ENCODE measurements at places on chromosomes 13 and 19. TPM values are rescaled to one million over a fixed set of nuclear protein-coding genes. Genes with fewer than 3 reads are reported as not detected.
A peak's percentile ranks its signal among the peaks of the same experiment; 100 is the strongest.

- DNase-seq, result no peak
- no peaks in the 10 kb centered on the region for H3K4me1 ChIP-seq
- H3K4me3 ChIP-seq, result no peak overlapping the region
- H3K36me3 ChIP-seq, result peaks cover 86% of the 10 kb centered on the region
- no peak overlapping the region for H3K27ac ChIP-seq
- H3K27me3 ChIP-seq, result no peaks in the 10 kb centered on the region
These were observed 130.0 kb downstream of the ATP11A start for GRCh38 chr13:112819816-112820215.

GRCh38 chr13:35014606-35015213, 72.6 kb downstream of the NBEA start:
- DNase-seq, result no peak
- H3K27me3 ChIP-seq, result no peaks in the 10 kb centered on the region
- peaks cover 8% of the 10 kb centered on the region for H3K4me1 ChIP-seq
- no peak overlapping the region for H3K27ac ChIP-seq

DNA sequence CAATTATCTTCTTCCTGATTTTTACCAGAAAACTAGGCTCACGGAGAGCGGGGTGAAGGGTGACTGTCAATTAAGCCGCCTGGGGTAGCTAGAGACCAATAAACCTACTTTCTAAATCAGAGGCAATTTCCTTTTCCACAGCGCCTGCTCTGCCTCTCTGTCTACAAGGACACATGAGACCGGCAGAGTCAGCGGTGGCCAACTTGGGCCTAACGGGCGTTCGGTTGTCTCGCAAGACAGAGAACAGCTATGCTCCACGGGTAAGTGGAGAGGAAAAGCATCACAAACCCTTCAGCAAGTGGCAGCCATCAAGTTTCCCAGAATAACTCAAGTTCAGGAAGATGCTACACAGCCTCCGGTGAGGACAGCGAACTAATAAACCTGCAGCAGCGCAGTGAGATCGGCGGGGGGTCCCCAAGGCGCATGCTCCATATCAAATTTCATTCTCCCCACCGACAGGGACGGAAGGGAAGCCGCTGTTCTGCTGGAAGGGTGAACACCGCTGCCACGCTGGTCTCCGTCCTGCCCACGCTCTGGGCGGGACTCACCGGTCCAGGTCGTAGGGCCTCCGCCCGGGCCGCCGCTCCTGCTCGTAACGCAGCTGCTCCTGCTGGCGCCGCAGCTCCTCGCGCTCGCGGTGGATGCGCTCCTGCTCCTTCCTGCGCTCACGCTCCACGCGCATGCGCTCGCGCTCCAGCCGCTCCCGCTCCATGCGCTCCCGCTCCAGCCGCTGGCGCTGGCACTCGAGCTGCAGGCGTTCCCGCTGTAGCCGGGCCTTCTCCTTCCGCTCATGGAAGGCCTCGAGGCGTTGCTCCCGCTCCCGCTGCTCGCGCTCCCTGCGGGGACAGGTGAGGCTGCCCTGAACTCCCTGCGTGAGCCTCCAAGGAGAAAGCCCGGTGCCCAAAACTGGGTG, 25.8 kb upstream of the TINCR start:
- no peak for DNase-seq
- no peaks in the 10 kb centered on the region for H3K27me3 ChIP-seq
- peaks cover 98% of the 10 kb centered on the region for H3K36me3 ChIP-seq
- no peak overlapping the region for H3K27ac ChIP-seq
- H3K4me3 ChIP-seq, result no peak overlapping the region
- H3K4me1 ChIP-seq, result no peaks in the 10 kb centered on the region

DNA sequence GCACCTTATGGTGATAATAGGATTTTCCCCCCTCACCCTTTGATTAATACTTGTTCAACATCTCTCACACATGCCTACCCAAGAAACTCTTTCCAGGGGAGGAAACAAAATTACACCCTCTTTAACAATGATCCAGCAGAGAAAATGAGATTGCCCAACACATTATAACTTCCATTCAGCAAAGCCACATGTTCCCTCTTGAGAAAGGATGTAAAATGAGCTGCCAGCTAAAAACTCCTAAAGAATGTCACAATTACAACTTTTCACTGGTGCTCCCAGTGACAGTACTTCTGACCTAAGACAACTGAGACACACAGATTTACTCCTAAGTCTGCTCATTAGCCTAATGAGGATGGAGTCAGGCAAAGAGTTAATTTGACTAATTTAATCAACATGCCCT, 621.4 kb downstream of the DIAPH3 start:
- H3K27me3 ChIP-seq, result no peaks in the 10 kb centered on the region
- no peak overlapping the region for H3K4me3 ChIP-seq
- no peaks in the 10 kb centered on the region for H3K4me1 ChIP-seq
- no peaks in the 10 kb centered on the region for H3K36me3 ChIP-seq

DNA sequence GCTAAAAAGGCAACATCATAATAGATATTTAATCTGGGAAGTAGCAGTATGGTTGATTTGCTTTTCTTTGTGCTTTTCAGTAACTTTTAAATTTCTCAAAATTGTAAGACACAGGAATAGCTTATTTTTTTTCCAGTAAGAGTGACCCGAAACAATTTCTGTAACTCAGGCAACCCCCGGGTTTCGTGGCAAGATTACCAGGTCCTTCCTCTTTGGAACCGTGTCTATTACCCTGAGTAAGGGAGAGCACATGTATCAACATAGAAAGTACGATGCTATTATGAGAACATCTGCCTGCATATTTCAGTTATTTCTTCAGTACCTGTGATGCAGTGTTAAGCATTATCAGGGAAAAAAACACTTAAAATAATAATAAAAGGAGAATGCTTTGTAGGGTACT, 64.1 kb downstream of the DOCK9 start:
- DNase-seq, result no peak
- H3K4me3 ChIP-seq, result no peak overlapping the region
- no peaks in the 10 kb centered on the region for H3K4me1 ChIP-seq
- H3K27ac ChIP-seq, result no peak overlapping the region
- H3K27me3 ChIP-seq, result no peaks in the 10 kb centered on the region
- H3K36me3 ChIP-seq, result peaks cover 12% of the 10 kb centered on the region

GRCh38 chr19:45834970-45835369, 19.9 kb upstream of the RSPH6A start:
- DNase-seq, result no peak
- H3K4me1 ChIP-seq, result no peaks in the 10 kb centered on the region
- H3K36me3 ChIP-seq, result peaks cover 100% of the 10 kb centered on the region
- no peak overlapping the region for H3K27ac ChIP-seq
- no peaks in the 10 kb centered on the region for H3K27me3 ChIP-seq

DNA sequence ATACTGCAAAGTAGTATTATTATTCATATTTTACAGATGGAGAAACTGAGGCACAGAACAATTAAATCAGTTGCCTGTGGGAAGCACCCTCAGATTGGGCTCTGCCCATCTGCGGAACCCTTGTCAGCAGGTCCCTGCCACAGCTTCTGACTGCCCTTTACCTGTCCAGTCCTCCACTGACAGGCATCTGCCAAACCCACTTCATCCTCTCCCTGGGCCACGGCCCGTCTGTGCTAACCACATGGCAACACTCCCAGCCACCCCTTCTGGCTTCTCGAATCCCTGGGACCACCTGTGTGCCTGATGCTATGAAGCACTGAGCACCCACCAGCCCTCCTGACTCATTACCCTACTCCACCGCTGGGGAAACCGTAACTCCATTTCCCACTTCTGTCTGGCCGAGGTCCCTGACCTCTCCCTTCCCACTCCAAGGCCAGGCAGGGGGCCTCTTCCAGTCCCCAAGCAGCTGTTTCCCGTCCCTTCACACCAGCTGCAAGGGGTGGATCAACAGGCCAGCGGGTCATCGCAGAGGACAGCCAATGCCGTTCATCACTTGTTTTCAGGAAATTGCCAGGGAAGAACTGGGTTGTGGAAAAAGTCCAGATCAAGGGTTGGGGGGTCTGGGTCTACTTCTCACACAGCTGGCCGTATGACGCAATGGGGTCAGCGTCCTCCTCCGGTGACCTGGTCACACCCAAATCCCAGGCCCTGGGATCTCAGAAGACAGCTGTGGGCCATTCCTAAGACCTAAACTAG, 2.5 kb downstream of the KANK3 start:
- H3K36me3 ChIP-seq, result no peaks in the 10 kb centered on the region
- peaks cover 20% of the 10 kb centered on the region for H3K27me3 ChIP-seq
- DNase-seq, result peak; percentile 74
- peak overlapping the region; percentile 85 for H3K27ac ChIP-seq

DNA sequence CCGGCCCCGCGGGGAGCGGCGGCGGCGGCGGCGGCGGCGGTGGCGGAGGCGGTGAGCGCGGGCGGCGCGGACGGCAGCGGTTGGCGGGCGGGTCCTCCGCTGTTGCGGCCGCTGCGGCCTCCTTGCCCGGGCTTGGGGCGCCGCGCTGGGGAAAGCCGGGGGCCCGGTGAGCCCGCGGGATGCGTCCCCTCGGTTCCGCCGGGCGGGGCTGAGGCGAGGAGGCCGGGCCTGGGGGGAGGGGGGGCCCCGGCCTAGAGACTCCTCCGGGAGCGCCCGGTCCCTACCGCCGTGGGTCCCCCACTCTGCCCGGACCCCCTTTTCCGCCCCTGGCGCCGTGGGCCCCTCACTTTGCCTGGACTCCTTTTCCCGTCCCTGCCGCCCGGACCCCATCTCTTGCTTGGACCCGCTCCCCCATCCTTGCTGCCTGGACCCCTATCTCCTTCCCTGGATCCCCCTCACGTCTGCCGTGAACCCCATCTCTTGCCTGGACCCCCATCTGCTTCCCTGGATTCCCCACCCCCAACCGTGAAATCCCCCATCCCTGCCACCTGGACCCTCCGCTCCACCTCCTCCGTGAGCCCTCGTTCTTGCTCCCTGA, 28.6 kb upstream of the NDUFS7 start:
- peaks cover 31% of the 10 kb centered on the region for H3K36me3 ChIP-seq
- H3K4me3 ChIP-seq, result peak overlapping the region; percentile 81
- no peak for DNase-seq
- peak overlapping the region; percentile 97 for H3K27ac ChIP-seq
- H3K27me3 ChIP-seq, result no peaks in the 10 kb centered on the region

DNA sequence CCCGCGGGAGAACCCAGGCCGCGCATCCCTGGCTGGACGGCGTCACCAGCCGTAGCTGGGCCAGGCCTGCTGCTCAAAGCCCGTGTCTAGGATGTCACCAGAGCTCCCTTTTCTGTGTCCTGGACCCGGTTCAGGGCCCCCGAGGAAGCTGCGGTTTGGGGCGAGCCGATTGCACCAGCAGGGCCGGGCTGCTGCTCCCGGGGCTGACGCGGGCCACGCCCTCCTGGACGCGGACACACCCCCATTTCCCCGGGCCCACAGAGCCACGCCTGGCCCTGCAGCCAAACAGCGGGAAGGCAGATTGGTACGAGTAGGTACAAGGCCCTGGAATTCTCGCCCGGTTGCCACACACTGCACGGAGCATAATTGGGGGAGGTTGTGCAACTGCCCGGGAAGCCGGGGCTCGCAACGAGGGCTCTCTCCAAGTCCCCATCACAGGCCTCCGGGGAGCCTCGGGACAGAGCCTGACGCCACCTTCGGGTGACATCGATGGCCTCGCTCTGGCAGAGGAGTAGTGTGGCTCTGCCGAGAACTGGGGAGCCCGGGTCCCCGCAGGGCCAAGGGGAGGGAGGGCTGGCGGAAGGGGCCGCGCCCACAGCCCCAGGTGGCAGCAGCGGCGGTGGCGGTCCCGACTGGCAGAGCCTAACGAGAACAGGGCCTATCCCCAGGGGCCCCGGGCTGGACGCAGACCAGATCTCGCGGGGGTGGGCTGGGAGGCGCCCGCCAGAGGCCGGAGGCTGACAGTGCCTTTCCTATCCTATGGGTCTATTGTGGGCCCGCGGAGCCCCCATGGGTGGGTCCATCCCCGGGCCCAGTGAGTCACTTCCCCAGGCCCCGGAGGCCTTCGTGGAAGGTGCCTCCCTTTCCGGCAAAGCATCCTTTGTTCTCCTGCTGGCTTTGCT, 23.5 kb downstream of the KCTD15 start:
- H3K27me3 ChIP-seq, result no peaks in the 10 kb centered on the region
- peak overlapping the region; percentile 83 for H3K27ac ChIP-seq
- H3K4me3 ChIP-seq, result peak overlapping the region; percentile 49
- H3K36me3 ChIP-seq, result no peaks in the 10 kb centered on the region

GRCh38 chr13:110126391-110126961, 180.5 kb downstream of the COL4A1 start:
- H3K27ac ChIP-seq, result peak overlapping the region; percentile 76
- H3K4me3 ChIP-seq, result no peak overlapping the region
- H3K27me3 ChIP-seq, result no peaks in the 10 kb centered on the region
- DNase-seq, result peak; percentile 73
- H3K36me3 ChIP-seq, result no peaks in the 10 kb centered on the region
- H3K4me1 ChIP-seq, result peaks cover 8% of the 10 kb centered on the region

- no peak for DNase-seq
- no peak overlapping the region for H3K27ac ChIP-seq
- H3K36me3 ChIP-seq, result peaks cover 4% of the 10 kb centered on the region
- no peak overlapping the region for H3K4me3 ChIP-seq
- H3K4me1 ChIP-seq, result no peaks in the 10 kb centered on the region
These were observed 60.3 kb downstream of the CCDC70 start for GRCh38 chr13:51921790-51922740.

- no peaks in the 10 kb centered on the region for H3K4me1 ChIP-seq
- no peak for DNase-seq
- no peak overlapping the region for H3K4me3 ChIP-seq
- H3K36me3 ChIP-seq, result peaks cover 10% of the 10 kb centered on the region
- no peak overlapping the region for H3K27ac ChIP-seq
These were observed 26.4 kb upstream of the F7 start for GRCh38 chr13:113078902-113079780.

DNA sequence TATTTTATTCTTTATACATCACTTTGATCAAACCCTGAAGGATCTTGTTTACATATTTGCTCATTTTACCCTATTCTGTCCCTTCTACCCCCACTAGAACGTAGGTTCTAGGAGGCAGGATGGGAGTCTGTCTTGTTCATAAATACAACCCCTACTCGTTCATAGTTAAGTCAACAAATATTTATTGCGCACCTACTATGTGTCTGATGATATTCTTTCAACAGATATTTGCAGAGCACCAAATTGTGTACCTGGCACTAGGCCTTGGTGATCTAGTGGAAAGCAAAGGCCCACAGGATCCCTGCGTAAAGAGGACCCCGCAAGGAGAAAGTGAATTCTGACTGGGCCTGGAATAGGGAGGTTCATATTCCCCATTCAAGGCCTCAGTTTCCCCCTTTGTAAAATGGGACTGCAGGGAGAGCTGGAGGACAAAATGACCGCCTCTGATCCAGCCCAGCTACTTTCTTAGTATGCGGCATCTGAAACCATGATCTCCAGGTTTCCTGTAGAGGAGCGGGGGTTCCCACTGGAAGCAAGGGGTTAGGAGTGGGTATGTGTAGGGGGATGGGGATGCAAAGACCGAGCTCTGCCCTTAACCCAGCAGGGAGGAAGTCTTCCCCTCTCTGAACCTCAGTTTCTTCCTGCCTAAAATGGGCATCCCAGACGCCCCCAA, 534 bp upstream of the GEMIN7 start:
- peak overlapping the region; percentile 80 for H3K4me3 ChIP-seq
- no peak for DNase-seq
- H3K27me3 ChIP-seq, result no peaks in the 10 kb centered on the region
- peaks cover 22% of the 10 kb centered on the region for H3K4me1 ChIP-seq
- peak overlapping the region; percentile 85 for H3K27ac ChIP-seq

The ATP8A2 gene
- total RNA-seq, result 3.5 TPM

The TNFRSF19 gene
- total RNA-seq, result 2.9 TPM

The COL5A3 gene
- 25.5 TPM for total RNA-seq

The SHISA7 gene
- not detected for total RNA-seq

The PLD3 gene
- total RNA-seq, result 257 TPM

The NLRP11 gene
- not detected for total RNA-seq

The TMPRSS9 gene
- total RNA-seq, result 1.1 TPM

The ZNF57 gene
- total RNA-seq, result 16.5 TPM
